ENCODE measurements at places on chromosomes 12 and 14.

- no peak for DNase-seq
Measured at GRCh38 chr14:68011406-68012028, 191.9 kb downstream of the RAD51B start.

- no peak for DNase-seq
Measured at GRCh38 chr14:54652188-54652587, 85.3 kb downstream of the SAMD4A start.

GRCh38 chr12:56374726-56375597 is 12.3 kb upstream of the APOF start:
- DNase-seq = no peak

- DNase-seq = no peak
Measured at GRCh38 chr12:91505006-91505405, 322.4 kb upstream of the DCN start.

DNA sequence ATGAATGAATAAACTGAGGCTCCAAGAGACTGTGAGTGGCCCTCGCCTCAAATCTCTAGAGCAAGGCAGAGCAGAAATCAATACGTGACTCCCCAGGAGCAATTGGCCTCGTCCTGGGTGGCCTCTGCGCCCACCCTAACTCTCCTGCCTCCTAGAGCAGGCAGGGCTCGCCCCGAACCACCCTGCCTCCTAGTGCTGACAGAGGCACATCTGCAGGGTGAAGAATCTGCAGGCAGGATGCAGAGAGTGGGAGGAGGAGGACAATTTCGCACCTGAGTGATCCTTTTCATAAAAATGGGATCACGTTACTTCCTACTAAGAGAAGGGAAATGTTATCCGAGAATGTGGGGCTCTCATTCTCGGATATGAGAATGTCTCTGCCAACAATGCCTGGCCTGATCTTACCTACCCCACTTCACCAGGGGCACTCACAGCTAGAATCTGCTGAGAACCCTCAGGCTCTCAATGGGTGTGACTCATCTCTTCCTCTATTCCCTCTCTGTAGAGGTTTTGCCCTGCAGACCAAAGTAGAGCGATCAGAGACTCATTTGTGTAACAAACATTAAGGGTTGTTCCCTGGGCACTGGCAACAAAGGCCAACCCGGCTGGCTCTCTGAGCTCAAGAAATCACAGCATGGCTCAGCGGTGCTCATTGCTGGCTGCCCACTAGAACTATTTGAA is 61.7 kb upstream of the BCL2L14 start:
- peak; percentile 89 for DNase-seq

DNA sequence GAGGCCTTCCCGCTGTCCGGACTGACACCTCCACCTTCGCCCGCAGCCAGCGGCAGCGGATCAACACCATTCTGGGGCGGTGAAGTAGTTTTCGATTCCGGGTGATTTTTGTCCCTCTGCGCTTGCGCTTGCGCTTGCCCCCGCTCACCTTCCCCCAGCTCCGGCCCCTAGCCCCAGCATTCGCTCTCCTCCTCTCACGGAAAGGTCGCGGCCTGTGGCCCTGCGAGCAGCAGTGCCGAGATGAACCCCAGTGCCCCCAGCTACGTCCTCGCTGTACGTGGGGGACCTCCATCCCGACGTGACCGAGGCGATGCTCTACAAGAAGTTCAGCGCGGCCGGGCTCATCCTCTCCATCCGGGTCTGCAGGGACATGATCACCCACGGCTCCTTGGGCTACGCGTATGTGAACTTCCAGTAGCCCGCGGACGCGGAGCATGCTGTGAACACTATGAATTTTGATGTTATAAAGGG is 22.7 kb upstream of the SRGAP1 start:
- DNase-seq = no peak

DNA sequence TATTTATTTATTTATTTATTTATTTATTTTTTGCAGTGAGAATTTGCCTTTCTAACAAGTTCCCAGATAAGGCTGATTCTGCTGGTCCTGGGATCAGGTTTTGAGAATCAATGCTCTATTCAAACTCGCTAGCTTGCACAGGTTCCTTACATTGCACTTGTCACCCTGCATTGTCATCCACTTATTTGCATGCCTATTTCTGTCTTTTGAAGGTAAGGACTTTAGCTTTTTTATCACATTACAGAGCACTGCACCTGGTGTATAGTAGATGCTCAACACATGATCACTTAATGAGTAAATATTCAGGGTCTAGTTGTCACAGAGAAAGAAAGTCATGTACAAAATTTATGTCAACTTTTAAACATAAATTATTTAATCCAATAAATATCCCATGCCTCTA is 219.7 kb upstream of the BTG1 start:
- no peak for DNase-seq

DNA sequence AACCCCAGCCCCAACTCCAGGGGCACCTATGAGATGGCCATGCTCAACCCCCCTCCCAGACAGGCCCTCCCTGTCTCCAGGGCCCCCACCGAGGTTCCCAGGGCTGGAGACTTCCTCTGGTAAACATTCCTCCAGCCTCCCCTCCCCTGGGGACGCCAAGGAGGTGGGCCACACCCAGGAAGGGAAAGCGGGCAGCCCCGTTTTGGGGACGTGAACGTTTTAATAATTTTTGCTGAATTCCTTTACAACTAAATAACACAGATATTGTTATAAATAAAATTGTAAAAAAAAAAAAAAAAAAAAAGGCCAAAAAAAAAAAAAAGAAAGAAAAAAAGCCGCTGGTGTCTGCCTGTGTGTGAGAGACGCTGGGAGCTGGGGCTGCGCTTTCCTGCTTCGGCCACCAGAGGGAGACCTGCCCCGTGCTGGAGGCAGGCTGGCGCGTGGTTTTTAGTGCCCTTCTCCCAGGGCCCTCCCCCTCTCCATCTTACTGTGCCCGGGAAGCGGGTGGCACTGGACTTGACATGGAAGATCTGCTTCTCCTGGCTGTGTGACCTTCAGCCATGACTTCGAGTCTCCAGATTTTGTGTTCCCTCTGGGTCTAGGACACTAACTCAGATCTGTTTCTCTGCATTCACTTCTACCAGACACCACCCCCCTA is 3.4 kb upstream of the NXPH4 start:
- DNase-seq = peak; percentile 80

- no peak for DNase-seq
Measured at GRCh38 chr14:85276979-85277228, 253.0 kb upstream of the FLRT2 start.

GRCh38 chr14:100375266-100375962 is 52.3 kb downstream of the SLC25A47 start:
- peak; percentile 55 for DNase-seq

DNA sequence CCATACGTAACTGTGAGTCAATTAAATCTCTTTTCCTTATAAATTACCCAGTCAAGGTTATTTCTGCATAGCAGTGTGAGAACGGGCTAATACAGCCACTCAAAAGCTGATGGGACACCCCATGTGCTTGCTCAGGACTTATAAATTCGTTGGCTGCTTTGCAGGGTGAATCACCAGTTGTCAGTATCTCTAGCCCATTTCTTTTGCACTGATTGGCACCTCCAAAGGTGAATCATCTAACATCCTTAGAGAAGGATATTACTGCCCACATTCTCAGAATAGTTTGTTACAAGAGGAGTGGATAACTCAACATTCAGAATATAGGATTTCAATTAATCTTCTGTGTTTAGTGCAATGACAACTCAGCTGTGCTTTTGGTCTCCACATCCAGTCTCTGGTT is 601.5 kb downstream of the KCNH5 start:
- DNase-seq = no peak

DNA sequence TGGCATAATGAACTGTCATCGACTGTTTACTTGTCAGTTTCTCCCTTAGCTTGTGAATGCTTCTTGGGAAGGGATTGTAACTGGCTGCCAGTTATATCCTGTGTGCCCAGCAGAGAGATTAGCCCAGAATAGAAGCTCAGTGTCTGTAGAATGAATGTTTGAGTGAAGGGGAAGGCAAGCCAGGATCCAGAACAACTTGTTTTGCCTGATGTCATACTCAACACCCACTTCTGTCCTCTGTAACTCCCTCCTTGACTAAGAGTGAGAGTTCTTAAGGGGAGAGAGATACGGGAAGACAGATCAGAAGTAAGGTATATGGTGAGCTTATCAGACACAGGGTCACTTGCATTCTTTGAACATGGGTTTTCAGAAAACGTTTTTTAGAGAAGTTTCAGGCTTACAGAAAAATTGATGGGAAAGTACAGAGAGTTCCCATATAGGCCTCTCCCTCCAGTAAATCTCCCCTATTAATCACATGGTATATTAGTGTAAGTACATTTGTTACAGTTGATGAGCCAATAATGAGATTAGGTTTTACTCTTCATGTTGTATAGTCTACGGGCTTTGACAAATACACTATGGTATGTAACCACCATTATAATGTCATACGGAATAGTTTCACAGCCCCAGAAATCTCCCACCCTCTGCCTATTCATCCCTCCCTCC is 5.6 kb upstream of the SPPL3 start:
- DNase-seq = no peak

DNA sequence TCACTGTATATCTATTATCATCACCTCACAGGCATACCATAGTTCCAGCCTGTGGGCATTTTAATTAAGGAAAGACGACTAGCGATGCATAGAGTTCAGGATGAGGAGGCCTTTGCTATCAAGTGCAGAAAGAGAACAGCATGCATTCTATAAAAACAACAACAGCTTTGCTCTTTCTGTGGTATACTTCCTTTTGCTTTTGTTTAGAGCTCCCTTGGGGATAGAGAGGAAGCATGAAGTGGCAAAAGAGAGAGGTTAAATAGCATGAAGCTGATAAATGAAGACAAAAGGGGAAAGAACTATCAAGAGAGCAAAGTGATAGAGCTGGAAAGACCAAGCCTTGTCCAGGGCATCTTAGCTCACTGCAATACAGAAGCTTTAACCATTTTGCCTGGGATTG is 23.5 kb downstream of the IFNG-AS1 start:
- no peak for DNase-seq

DNA sequence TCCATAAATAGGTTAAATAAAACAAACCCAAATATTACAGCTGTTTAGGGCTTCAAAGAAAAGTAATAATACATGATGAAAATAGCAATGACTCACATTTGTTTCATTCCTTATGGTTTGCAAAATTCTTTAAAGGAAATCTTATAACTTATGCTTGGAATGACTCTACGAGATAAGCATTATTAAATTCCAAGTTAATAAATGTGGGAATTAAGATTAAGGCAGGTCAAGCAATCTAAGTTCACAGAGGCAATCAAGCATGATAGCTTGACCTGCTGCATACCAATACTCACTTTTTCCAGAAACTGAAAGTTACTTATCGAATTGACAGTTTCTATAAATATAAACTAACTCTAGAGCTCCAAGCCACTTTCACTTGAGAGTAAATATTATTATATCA is 1002.9 kb upstream of the SEL1L start:
- no peak for DNase-seq

- no peak for DNase-seq
Measured at GRCh38 chr12:18479256-18479655, 217.9 kb downstream of the PIK3C2G start.

DNA sequence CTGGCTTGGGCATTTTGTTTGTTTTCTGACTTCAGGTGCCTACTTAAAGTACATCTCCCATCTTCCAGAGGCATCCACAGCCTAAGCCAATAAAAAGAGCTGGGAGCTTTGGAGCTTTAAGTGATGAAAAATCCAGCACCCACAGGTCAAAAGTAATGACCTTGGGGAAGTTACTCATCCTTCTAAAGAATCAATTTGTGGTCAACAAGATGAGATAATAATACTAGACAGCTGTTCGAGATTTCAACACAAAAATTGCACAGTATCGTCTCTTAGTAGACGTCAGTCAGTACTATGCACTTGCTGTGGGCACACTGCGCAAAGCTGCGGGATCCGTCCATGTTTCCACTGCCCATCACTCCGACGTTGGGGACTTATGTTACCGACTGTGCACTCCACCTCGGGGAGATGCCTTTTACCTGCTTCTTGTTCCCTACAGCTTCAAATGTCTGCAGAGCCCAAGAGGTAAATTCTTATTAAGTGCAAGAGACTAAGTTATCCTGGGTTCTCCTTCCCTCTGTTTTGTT is 1.3 kb downstream of the ST8SIA1 start:
- no peak for DNase-seq

DNA sequence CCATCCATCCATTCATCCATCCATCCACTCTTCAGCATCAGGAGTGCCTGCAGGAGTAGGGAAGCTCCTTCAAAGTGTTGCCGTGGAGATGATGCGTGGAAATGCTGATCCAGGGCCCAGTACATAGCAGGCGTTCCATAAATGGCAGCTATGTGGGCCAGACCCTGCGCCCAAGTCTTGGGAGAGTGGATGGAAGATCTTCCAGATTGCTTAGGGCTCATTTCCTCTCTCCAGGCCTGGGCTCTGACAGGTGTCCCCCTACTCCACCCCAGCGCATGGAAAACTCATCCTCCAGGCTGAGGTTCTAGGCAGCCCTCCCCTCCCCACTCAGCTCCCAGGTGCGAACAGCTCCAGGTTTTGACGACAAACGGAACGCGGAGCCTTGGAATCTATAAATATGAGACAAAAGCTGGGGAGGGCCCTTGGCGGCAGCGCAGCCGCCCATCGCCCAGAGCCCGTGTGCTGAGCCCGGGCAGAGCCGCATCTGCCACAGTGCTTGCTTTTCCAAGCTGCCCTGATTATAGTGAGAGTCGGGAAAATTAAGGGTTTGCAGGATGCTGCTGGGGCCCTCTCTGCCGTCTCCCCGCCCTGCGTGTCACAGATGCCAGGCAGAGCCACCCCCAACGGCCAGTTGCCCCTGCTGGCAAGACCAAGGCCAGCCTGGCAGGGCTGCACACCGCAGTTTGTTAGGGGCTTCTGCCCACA is 1.6 kb downstream of the BEGAIN start:
- DNase-seq = no peak

GRCh38 chr12:12794686-12795085 is 9.2 kb downstream of the APOLD1 start:
- DNase-seq = no peak

DNA sequence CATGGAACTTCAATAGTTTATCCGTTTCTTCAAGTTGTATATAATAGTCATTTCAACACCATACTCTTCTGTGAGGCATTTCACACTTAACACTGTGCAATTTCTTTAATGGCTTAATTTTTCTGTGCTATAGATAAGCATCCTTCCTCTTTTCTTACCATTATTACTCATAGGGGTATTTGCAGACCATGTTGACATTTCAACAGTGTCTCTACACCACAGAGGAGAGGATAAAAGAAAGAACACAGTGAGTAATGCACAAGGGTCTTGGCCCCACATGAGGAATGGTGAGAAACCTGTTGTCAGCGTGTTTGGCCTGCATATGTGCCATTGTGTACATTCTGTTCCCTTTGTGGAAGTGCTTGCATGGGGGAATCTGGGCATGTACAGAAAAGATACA is 421.5 kb upstream of the MDGA2 start:
- DNase-seq = no peak

DNA sequence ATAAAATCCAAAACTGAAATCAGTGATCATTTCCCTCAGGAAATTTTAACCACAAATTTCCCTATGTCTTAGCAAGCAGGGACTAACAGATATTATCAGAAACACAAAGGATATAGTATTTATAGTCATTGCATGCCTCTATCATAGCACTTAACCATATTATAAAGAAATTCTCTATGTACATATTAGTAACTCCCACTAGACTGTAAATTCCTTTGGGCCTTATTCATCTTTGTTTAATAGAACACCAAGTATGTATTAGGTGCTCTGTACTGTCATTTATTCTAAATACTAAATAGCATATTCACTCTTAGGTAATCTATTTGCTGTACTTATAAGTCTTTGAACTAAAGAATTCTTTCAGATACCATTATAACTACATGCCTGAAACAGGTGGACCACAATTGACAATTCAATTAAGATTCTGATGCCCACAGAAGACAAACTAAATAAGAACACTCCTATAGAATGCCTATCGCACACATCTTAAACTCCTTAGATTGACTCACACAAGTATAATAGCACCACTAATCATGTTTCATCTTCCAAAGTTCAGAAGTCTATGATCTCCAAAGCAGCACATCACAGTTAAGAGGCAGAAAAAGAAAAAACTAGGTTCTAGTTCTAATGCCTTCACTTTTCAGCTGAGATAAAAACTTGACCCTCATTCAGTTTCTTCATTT is 134.1 kb downstream of the FSCB start:
- no peak for DNase-seq

Data from NCI-H2081 (cell line).